Occipital lobe (tissue), 3 donors: ENCODE measurements at places on chromosomes 16 and 17. TPM values are rescaled to one million over a fixed set of nuclear protein-coding genes. Genes with fewer than 3 reads are reported as not detected.

ALDOA gene
- total RNA-seq = 57.4 TPM

HBA2 gene
- total RNA-seq = 614 TPM

INCA1 gene
- 0.31 TPM for total RNA-seq

SRCAP gene
- 21.7 TPM for total RNA-seq

SGSM2 gene
- total RNA-seq = 63.5 TPM

MFAP4 gene
- 0.47 TPM for total RNA-seq

G6PC1 gene
- not detected for total RNA-seq

HSF5 gene
- total RNA-seq = 0.16 TPM

KCNJ16 gene
- total RNA-seq = 5.3 TPM

CHAD gene
- total RNA-seq = not detected

C1QTNF1 gene
- 0.78 TPM for total RNA-seq

USH1G gene
- 0.16 TPM for total RNA-seq

LRRC36 gene
- 1.4 TPM for total RNA-seq

ZPBP2 gene
- total RNA-seq = not detected

PKMYT1 gene
- 3.0 TPM for total RNA-seq

CTF1 gene
- total RNA-seq = not detected

PCGF2 gene
- 4.8 TPM for total RNA-seq

SRL gene
- 0.16 TPM for total RNA-seq

ABCC12 gene
- 1.2 TPM for total RNA-seq

ZFP90 gene
- total RNA-seq = 89.4 TPM

MT4 gene
- total RNA-seq = not detected

ASGR1 gene
- 15.6 TPM for total RNA-seq

SPATA20 gene
- total RNA-seq = 16.2 TPM

DOC2B gene
- 15.6 TPM for total RNA-seq

TBC1D26 gene
- 2.2 TPM for total RNA-seq

GRAPL gene
- not detected for total RNA-seq

RNF222 gene
- total RNA-seq = not detected

CA5A gene
- not detected for total RNA-seq

CES1 gene
- total RNA-seq = 1.9 TPM

ATP2A3 gene
- total RNA-seq = 1.2 TPM

CDH8 gene
- total RNA-seq = 53.7 TPM

EXOC3L1 gene
- 0.47 TPM for total RNA-seq

IL32 gene
- total RNA-seq = 1.1 TPM

FAM20A gene
- total RNA-seq = 2.8 TPM

STH gene
- 3.9 TPM for total RNA-seq

PERCC1 gene
- not detected for total RNA-seq

EVPLL gene
- not detected for total RNA-seq

ABCC6 gene
- 0.16 TPM for total RNA-seq

WFIKKN2 gene
- 3.7 TPM for total RNA-seq

PABPN1L gene
- not detected for total RNA-seq

HBA1 gene
- total RNA-seq = 270 TPM

SLC13A5 gene
- not detected for total RNA-seq

BCL6B gene
- 1.4 TPM for total RNA-seq

MYL4 gene
- 4.2 TPM for total RNA-seq

SERPINF2 gene
- total RNA-seq = 0.16 TPM

DNAAF1 gene
- 0.62 TPM for total RNA-seq

LRRC3C gene
- not detected for total RNA-seq

GP1BA gene
- not detected for total RNA-seq

CIBAR2 gene
- total RNA-seq = not detected

ACOX1 gene
- total RNA-seq = 94.1 TPM

OR4D1 gene
- under 0.01 TPM for total RNA-seq

CCL13 gene
- total RNA-seq = not detected

AXIN1 gene
- total RNA-seq = 18.7 TPM
